ENCODE measurements at places on chromosomes 6 and 20.

- DNase-seq = no peak
Observed at GRCh38 chr20:40189621-40190020, 499.4 kb downstream of the MAFB start.

DNA sequence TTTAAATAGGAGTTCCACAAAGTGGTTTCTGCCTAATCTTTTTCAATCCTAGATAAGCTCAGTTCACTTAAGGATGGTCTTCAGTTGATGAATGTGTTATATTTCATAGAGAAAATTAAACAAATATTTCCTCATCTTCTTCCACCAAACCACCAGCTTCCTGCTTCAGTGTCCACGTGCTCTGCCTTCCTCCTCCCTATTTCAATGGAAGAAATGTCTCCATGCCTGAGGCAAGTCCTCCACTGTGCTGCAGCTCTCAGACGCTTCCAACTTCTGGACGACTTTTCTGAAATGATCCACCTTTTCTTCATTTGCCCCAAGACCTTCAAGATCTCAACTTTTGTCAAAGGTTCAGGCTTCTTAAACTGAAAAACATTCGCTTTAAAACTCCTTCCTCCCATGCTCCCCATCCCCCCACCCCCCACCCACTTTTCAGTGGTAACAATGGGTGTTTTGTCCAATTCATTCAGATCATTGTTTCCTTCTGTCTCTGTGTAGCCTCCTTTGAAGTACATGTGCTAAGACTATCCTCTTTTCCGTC, 25.3 kb upstream of the FABP7 start:
- DNase-seq = no peak

DNA sequence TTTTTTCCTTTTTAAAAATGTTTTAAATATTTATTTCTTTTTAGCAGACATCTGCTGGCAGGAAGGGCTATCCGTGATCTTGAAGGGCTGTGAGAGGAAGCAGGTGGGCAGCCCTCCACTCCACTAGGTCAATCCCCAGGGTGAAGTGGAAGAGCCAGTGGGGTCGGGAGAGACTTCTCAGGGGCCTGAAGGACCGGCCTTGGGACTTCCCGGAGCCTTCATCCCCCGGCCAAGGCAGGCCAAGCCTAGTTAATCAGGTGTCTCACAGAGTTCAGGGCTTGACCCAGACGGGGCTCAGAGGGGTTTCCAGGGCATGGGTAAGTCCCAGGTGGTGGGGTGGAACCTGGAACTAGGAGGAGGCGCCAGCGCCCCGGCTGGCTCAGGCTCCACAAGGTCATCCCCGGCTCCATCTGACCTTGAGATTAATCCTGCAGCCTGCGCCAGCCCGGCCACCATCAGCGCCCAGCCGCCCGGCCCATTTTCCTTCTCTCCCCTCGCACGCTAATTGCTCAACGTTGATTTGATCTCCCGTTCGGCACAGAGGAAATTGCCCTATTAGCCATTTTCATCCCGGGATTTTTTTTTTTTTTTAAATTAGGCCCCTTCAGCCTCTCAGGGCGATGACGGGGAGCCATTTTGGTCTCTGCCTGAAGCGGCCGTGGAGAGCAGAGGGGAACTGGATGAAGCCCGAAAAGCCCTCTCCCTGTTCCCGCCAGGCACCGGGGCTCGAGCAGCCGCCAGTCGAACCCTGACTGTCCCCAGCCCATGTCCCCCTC, 44.4 kb downstream of the MDFI start:
- DNase-seq = no peak

GRCh38 chr20:40359131-40359912, 329.7 kb downstream of the MAFB start:
- no peak for DNase-seq

DNA sequence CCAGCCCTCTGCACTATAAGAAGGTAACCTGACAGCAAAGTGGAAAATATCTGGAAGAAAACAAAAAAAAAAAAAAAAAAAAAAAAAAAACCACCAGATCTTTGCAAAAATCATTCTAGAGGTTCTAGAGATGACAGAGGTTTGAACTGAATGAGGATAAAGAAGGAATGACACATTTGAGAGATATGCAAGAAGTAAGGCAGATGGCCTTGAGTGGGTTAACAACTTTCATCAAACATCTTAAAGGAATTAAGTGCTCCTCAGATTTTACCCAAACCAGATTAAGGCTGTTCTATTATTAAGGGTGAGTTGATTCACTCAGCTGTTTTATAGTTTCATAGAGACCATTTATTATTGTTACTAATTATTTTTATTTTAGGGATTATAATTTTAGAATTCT, 62.0 kb downstream of the RSPO3 start:
- DNase-seq = no peak
